ENCODE measurements at places on chromosomes 1 and 21.

DNA sequence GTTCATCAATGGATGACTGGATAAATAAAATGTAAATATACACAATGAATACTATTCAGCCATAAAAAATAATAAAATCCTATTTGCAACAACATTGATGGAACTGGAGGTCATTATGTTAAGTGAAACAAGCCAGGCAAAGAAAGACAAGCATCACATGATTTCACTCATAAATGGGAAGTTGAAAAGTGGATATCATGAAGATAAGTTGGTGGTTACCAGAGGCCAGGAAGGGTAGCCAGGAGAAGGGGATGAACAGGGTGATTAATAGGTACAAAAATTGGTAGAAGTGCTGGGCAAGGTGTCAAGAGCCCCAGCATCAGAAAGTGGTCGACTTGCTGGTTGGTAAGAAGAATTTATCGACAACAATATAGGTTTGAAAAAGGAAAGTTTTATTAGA is 1.3 kb upstream of the PARK7 start:
- no peak for DNase-seq

GRCh38 chr1:196380316-196380715 is 227.9 kb downstream of the KCNT2 start:
- no peak for DNase-seq

GRCh38 chr1:92980732-92981647 is 19.7 kb upstream of the DIPK1A start:
- no peak for DNase-seq

DNA sequence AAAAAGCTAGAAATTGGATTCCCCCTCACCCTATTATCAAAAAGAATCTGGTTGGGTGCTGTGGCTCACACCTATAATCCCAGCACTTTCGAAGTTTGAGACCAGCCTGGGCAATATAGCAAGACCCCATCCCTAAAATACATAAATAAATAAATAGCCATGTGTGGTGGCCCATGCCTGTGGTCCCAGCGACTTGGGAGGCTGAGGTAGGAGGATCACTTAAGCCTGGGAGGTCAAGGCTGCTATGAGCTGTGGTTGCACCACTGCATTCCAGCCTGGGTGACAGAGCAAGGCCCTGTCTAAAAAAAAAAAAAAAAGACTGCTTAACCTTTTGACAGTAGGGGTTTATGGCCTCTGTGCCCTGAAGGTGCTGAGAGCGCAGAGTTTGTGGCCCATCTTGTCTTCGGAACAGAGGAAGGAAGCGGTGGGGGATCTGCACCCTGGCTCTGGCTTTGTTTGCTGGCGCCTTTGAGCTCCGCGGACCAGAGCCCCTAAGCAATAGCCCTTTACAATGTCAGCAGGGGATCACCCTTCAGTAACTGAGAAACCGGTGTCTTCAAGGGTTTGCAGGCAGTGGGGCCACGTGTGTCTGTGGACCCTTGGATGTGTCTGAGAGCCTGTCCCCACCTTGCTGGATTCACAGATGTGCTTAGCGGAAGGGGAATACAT is 22.1 kb downstream of the SLC2A7 start:
- DNase-seq = no peak

DNA sequence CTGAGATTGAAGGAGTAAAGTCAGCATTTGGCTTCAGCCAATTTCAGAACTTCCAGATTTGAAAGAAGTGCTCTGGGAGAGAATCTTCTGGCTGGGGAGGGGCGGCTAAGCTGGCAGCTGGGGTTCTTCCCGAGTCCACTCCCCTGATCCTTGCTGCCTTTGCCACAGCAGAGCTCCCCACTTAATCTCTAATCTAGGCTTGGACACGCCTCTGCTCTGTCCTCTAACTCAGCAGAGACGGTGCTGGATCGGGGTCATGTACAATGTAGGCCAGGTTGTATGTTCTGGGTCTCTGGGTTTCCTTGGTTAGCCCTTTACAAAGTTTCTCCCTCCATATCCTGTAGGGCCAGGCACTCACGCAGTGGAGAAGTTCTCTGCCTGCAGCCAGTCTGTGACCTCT is 10.1 kb upstream of the GSTM3 start:
- DNase-seq = no peak

DNA sequence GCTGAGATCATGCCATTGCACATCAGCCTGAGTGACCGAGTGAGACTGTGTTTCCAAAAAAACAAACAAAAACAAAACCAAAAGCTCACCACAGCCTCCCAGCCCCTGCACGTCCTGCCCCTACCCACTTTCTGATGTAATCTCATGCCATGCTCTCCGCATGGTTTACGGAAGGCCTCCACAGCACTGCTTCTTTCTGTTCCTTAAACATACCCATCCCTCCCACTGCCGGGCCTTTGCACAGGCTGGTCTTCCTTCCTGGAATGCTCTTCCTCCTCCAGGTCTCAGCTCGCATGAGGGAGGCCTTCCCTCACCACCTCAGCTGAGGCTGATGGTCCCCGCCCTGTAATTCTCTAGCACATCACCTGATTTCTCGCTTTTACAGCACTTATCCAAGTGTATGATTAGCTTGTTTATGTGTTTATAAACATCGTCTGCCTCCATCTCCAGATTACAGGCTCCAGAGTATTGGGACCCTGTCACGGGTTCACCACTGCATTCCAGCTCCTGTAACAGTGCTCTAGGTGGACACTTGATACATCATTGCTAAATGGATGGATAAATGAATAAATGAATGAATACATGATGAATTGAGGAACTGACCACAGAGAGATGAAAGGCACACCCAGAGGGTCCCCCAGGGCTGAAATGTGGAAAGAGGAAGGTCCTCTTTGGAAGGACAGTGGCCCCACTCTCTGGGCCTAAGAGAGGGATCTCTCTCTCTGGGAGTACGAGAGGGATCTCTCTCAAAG is 22.1 kb downstream of the TCEA3 start:
- peak; percentile 12 for DNase-seq

GRCh38 chr1:214588963-214589597 is 13.9 kb upstream of the CENPF start:
- DNase-seq = no peak

- no peak for DNase-seq
Observed at GRCh38 chr1:87689487-87689886, 360.8 kb downstream of the LMO4 start.

DNA sequence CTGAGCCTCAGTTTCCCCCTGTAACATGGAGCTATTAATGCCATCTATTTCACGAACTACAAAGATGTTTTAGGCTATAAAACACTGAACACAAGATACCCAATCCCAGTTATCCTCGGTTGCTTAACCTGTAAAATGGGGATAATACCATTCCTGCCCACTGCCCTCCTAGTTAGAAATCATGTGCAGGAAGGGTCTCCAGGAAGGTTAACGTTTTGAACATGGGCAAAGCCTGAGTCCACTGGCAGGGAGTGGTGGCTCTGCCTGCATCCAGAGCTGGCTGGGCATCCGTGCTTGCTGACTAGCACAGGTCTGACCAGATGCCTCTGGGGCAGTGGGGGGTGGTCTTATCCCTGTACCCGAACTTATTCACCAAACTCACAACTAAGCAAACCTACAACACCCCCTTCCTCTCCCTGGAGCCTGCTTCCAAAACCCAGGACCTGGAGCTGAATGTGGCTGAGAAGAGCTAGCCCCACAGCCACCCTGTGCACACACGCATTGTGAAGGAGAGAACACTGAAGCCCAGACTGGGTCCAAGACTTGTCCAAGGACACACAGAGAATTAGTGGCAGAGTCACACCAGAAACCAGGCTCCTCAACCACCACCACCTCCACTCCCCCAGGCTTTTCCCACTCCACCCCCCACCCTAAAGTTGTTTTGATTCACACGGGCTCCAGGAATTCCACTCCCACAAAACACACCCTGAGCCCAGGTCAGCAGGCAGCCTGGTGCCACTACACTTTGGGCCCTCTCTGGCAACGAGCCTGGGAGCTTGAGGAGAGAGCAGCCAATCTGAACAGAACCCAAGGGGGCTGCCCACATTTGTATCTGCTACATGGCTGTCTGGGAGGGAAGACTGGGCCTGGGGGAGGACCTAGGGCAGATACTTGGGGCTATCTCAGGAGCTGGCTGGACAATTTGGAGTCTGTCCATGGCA is 1.6 kb downstream of the E2F2 start:
- DNase-seq = no peak

- no peak for DNase-seq
Observed at GRCh38 chr1:183711165-183711682, 58.1 kb upstream of the APOBEC4 start.

DNA sequence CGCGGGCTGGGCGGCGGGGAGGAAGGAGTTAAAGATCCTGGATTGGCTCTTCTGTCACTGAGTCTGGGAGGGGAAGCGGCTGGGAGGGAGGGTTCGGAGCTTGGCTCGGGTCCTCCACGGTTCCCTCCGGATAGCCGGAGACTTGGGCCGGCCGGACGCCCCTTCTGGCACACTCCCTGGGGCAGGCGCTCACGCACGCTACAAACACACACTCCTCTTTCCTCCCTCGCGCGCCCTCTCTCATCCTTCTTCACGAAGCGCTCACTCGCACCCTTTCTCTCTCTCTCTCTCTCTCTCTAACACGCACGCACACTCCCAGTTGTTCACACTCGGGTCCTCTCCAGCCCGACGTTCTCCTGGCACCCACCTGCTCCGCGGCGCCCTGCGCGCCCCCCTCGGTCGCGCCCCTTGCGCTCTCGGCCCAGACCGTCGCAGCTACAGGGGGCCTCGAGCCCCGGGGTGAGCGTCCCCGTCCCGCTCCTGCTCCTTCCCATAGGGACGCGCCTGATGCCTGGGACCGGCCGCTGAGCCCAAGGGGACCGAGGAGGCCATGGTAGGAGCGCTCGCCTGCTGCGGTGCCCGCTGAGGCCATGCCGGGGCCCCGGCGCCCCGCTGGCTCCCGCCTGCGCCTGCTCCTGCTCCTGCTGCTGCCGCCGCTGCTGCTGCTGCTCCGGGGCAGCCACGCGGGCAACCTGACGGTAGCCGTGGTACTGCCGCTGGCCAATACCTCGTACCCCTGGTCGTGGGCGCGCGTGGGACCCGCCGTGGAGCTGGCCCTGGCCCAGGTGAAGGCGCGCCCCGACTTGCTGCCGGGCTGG is at the start of gene NPR1:
Gene NPR1 (plus strand): TSS at position 170 of the 818 bp plus-strand sequence. CDS start 421 bp downstream, at position 591.
- peak; percentile 66 for DNase-seq

DNA sequence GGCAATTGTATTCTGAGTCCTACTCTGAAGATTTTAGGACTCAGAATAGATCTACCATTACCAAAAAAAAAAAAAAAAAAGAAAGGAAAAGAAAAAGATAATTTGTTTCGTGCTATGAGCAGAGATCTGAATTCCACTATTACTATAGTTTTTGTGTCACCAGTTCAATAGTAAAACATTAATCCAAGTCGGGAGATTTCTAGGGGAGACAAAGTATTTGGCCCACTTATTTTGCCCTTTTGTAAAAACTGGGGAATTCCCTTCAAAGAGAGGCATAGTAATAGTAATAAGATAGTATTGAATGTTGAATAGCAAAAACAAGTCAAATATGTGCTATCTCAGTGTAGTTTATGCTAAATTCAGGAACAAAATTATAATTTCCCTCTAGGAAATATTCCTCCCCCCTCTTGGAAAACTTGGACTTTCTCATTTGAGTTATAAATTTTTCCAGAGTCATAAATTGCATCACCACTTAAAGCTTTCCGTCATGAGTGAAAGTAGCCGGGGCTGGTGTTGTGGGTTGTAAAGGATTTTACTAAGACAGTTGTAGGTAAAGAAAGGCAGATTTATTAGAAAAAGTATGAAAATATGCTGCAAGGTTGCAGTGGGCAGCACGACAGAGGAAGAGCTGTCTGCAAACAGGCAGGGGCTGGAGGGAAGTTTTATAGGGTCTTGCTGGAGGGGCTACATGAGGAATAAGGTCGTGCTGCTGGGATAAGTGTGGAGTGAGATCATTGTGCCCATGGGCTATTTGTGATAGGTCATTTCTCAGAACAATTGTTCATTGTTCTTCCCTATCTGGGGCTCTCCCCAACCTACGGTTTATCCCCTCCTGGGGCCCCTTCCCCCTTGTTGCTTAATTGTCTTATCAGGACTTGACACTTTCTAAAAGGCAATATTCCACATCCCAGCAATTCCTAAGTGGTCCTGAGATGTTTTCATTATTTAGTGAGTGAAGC is 1009.9 kb downstream of the PLA2G4A start:
- DNase-seq = no peak

- no peak for DNase-seq
Observed at GRCh38 chr21:39712976-39713375, 32.0 kb upstream of the IGSF5 start.

GRCh38 chr1:78703806-78704205 is 54.2 kb downstream of the IFI44 start:
- peak; percentile 44 for DNase-seq

- DNase-seq = no peak
Observed at GRCh38 chr21:46307625-46308024, 16.0 kb downstream of the C21orf58 start.

GRCh38 chr21:36860736-36861594 is 105.5 kb downstream of the HLCS start:
- DNase-seq = peak; percentile 34

GRCh38 chr21:26809745-26810144 is 35.5 kb downstream of the ADAMTS1 start:
- no peak for DNase-seq
